Stimulated activated naive CD4-positive, alpha-beta T cell treated with Interleukin-2 at 50 U/mL for 16 hours (primary cell): ENCODE measurements at places on chromosomes 4 and X.

GRCh38 chr4:184460499-184461285, 13.7 kb downstream of the IRF2 start:
- DNase-seq = no peak

DNA sequence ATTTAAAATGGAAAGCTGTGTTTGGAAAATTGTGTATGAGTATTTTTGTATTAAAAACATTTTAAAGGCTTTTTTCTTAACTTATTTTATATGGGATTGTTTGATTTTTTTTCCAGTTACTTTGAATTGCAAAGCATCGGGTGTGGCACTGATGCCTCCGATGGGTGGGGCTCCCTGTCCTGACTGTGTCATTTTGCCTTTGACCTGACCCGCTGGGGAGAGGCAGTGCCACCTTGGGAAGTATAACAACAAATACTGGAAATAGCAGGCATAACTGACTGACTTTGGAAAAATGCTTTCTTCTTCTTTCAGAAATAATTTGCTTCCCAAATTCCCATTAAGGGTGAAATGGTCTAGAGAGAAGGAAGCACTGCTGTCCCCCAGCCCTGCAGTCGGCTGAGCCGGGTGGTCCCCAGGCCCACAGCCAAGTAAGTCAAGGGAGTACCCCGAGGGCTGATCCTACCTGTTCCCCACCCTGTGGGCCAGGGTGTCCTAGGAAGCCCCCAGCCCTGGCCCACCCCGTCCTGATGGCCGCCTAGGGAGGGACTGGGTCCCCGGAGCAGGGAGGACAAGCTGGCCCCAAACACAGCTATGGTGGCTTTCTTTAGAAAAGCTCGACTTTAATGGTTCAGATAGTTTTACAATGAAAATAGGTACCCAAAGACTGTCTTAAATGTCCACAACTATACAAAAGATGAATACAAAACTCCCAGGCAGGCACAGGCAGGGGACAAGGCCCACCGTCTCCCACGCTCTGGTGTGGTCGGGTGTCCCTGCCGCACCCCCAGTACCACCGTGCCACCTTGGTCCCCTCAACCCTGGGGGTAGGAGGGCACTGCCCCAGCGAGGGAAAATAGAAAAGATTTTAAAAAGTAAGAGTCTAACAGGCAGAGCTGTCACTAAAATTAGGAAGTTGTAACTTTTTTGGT, 26.4 kb downstream of the NELFA start:
- DNase-seq = no peak

- DNase-seq = no peak
Observed at GRCh38 chr4:26272654-26273615, 47.9 kb upstream of the RBPJ start.

- DNase-seq = no peak
Observed at GRCh38 chrX:110847334-110847733, 51.7 kb upstream of the CHRDL1 start.

- no peak for DNase-seq
Observed at GRCh38 chr4:123068081-123068480, 145.7 kb upstream of the NUDT6 start.

DNA sequence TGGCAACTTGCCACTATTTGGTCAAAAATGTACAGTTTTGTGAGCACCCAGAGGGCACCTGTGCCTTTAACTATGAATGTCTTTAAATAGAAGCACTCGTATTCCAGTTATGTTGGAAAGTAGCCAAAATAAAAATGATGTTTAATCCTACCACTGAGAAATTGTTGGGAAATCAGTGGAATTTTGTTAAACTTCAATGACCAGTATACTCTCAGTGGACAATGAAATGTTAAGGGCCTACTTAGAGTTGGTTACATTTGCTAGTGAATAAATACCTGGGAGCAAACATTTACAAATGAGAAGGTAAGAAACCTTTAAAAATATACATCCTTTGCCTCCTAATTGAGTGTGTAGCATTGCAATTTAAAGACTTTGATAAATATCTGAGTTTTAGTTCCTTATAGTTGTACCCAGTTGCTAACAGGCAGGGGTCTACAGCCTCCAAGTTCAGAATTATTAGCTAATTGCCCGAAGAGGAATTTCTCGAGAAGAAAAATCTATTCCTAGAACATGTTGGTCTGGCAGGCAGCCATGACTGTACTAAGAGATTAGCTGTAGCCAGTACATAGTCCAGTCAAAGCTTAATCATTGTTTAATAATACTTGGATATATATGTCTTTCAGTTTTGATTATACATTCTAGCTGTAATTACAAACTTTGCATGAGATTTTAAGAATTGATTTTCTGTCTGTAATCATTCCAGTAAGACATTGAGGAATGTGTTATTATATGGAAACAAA, 93.2 kb downstream of the IL1RAPL2 start:
- no peak for DNase-seq

DNA sequence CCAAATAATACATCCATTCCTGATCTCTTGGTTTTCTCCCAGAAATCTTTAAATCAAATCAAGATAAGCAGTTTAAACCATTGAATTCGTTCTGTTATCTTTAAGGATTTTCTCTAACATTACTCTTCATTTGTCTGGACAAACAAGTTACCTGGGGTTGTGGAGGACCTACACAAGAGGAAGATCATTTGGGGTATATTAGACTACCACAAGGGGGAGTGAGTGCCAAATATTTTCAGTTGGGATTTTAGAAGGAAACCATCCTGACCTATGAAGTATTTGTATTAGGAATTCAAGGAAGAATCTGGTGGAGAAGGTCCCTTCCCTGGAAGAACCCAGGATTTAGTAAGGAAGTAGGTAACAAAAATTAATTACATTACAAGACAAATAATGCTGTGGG, 12.0 kb upstream of the DCHS2 start:
- DNase-seq = no peak

- no peak for DNase-seq
Observed at GRCh38 chr4:3823496-3824341, 57.5 kb downstream of the ADRA2C start.

- no peak for DNase-seq
Observed at GRCh38 chr4:3284734-3285557, 7.9 kb upstream of the RGS12 start.

DNA sequence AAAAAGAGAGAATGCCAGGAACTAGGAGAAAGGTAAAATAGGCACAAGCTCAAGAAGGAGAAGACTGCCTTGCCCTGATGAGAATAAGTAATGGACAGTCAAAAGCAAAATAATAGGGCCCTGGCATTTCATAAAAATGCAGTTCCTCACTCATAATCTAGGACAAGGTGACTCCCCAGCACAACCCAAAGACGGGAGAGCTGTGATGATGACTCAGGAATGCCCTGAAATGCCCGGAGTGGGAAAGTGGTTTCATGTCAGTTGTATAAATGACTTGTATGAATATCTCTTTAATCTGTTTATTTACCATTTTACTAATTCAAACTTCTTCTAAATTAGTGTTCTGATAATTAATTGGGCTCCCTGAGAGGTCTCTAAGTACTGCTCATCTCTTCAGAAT, 28.8 kb upstream of the SETD7 start:
- DNase-seq = no peak

DNA sequence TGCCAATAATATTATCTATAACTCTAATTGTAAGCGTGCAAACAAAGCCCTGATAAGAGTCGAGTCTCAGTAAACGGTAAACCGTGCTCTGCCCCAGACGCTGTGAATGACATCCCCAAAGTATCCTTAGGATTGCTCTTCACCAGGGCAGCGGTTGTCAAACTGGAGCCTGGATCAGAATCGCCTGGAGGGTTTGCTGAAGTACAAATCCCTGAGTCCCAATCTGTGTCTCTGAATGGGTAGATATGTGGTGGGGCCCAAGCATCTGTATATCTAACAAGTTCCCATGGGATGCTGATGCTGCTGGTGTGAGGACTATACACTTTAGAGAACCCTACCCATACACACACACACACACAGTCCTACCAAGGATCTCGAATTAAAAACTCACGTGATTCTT, 813 bp upstream of the APBB2 start:
- no peak for DNase-seq

DNA sequence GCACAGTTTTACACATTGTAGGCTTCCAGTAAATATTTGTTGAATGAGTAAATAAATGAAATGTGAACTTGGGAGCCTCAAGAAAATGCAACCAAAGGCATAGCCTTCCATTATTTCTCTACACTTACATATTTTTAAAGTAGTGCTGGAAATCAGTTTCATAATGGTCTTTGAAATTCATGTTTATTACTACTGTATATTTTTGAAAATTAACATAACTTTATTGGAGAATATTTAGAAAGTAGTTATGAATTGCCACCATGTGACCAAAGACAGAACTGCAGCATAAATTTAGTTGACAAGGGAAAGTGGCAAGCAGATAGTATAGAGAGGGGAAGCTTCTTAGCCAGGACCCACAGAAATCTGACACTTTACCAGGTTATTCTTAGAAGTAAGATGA, 6.4 kb downstream of the TCEAL8 start:
- no peak for DNase-seq

GRCh38 chr4:184267673-184268583, 50.3 kb upstream of the ENPP6 start:
- DNase-seq = peak; percentile 85

- DNase-seq = no peak
Observed at GRCh38 chr4:88040707-88041106, 33.3 kb downstream of the PKD2 start.

DNA sequence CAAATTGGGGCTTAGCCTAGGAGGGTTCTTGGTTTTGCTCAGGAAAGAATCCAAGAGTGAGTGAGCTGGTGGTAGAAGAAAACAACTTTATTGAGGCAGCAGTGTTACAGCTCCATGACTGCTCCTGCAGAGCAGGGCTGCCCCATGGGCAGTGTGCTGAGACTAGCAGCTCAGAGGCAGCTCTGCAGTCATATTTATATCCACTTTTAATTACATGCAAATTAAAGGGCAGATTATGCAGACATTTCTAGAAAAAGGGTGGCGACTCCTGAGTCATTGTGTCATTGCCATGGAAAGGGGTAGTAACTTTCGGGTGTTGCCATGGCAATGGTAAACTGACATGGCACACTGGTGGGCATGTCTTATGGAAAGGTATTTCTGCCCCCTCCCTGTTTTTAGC, 202.2 kb downstream of the CLCN4 start:
- no peak for DNase-seq

DNA sequence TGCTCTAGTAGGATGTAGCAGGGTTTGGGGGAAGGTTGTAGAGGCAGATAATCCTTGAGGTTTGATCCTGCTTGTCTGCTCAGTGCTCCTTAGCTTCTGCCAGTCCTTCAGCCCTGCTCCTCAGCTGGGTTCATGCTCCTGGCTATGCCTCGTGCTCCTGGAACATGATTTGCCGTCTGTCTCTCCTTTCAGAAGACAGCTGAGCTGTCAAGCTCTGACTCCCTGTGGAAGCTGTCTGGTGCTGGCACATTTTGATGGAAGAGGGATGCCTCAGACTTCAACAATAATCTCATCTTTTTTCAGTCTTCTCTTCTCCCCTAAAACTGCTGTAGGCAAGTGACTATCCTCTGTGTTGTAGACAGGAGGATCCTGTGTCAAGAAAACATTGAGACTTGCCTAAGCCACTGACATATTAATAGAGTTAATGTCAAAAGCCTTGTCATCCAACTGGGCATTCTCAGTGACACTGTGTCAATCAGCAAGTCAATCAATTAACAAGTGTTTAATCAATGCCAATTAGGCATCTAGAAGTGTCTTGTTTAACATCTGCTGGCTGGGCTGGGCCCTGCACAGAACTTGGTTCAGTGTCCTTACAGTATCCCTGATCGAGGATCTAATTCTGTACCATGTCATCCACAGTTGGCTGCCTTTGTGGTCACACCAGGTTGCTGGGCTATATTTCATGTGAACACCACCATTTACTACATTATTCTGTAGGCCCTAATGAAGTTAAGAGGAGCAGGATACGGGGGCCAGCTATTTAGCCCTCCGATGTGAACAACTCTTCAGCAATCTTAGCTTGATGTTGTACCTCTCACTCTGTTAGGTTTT, 96.7 kb downstream of the SYNPO2 start:
- no peak for DNase-seq

GRCh38 chr4:145808021-145808650, 128.2 kb downstream of the C4orf51 start:
- peak; percentile 24 for DNase-seq

- DNase-seq = no peak
Observed at GRCh38 chr4:19309378-19309777, 942.3 kb upstream of the SLIT2 start.

DNA sequence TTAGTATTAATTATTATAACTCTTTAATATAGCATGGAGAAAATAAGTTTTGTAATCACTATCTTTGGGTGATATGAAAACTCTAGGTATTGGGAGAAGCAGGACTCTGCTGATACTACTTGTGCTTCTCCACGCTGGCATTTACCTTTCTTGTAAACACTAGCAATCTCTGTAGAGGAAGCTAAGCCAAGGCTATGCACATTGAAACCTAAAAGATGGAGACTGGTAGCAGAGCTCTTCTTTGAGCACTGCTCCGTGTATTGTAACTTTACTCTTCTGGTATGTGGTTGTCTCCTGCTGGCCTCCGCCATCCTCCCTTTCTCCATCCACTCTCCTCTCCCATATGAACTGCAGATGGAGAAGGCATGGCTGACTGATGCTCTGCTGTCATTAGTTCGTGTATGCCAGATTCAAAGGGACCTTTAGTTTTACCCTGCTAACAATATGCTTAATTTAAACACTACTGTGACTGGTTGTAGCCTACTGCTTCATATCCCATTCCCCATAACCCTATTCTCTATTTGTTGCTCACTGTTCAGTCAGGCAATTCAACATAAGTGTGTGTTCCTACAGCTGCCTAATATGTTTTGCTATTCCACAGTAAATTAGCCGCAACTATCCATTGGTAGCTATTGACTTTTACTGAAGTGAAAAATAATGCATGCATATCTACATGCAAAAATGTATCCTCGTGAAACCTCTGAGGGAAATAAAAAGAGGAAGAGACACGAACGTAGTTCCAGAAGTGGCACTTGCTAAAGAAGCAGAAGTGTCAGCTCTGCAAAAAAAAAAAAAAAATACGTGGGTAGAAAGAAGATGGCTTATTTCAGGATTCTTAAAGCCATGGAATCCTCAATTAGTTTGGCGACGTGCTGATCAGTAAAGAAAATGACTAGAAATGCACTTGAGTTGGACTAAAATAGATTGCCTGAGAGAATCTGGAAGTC, 55.6 kb upstream of the CCSER1 start:
- no peak for DNase-seq

DNA sequence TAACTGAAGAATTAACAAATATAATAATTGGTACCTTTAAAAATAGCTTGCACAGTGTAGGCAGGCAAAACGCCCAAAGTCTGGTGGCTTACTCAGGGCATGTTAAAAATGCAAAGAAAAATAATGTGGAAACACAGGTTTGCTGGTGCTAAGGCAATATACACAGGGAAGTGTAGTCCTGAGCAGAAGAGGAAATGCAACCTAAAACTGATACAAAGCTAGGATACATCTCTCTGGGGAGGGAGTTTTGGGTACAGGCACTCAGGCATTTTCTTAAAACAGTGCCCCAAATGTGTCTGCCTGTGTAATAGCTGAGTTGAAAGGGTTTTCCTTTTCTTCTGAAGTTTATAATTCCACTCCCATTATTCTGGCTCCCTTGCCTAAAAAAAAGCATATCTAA, 47.4 kb downstream of the TMPRSS11E start:
- no peak for DNase-seq

GRCh38 chr4:16530688-16531635, 304.7 kb upstream of the TAPT1 start:
- DNase-seq = no peak

GRCh38 chrX:129787336-129788055, 7.7 kb downstream of the SASH3 start:
- no peak for DNase-seq
